AG08395 (cell line): ENCODE measurements at places on chromosomes 13 and 19.

GRCh38 chr19:17090583-17090982 is 15.0 kb downstream of the MYO9B start:
- no peak for DNase-seq

DNA sequence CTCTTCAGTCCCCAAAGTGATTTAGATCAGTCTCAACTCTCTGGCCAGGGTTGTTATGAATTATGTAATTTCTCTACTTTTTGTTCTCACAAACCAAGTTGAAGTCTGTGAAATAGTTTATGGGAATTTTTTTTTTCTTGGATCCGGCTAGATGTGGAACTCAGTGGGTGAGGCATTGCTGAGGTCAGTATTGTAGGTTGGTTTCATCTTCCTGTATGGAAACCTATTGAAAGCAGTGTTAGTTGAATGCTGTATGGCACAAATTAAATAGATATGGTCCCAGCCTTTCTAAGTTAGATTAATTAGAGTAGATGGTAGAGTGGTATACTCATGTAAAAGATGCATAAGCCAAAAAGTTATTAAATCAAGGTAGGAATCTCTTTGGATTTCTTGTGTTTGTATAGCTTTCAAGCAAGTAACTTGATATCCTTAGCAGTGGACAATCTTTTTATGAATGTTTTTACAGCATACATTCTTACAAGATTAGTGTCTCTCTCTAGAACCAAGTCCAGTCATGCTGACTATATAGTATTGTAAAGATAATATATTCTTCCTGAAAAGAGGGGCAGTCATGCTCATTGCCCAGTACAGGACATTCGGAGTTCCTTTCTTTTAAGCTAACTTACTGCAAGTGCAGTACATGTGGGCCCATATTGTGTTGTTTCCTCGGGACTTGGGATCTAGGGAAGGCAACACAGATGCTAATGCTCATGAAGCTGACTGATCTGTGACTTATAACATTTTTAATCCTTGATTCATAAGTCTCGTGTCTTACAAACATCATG is 2541.1 kb downstream of the PCDH9 start:
- peak; percentile 1 for DNase-seq

GRCh38 chr19:18646535-18647370 is 9.9 kb downstream of the KLHL26 start:
- DNase-seq = no peak

GRCh38 chr13:74761801-74762757 is 627.9 kb upstream of the KLF12 start:
- peak; percentile 53 for DNase-seq

DNA sequence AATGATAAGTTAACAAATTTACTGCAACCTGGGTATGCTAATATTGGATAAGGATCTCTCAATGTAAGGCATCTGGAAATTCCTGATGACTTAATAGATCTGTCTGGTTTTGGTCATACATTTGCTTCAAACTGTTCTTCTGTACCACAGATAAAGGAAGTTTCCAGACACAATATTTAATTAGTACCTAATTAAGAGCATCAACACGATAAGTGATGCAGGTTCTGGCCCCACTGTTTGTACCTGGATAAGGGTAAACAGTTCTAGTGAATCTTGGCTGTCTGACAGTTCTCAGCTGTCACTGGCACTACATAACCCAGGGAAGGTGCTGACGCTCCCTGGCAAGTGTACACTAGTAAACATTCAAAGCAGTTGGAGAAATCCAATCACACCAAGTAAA is 165.6 kb downstream of the MZT1 start:
- DNase-seq = no peak

- DNase-seq = no peak
Measured at GRCh38 chr19:29326351-29326750, 113.4 kb upstream of the UQCRFS1 start.

DNA sequence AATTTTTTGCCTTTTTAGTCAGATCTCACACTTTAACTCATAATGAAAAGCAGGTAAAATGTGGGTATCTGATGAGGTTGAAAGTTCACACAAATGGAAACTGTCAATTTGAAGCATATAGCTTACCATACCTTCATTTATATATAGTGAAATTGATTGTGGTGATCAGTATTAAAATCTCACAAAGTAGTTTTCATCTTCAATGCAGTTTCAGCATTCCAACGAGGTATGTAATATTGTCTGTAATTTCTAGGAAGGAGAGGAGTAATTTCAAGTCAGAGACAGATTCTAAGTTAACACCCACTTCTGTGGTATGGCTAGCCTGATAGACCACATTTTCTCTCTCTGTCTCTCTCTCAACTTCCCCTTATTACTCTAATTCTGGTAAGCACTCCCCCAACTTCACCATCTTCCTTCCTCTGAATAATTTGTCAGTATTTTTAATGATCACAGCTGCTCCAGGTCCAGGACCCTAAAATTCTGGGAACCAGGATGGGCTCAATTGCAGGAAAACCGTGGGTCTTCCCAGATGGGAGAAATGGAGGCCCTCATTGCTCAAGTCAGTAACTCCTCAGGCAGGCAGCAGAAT is 455.7 kb downstream of the FGF9 start:
- DNase-seq = no peak
